Muscle of arm (tissue), 14 donors: ENCODE measurements at places on chromosomes 3 and 15. TPM values are rescaled to one million over a fixed set of nuclear protein-coding genes. Genes with fewer than 3 reads are reported as not detected.

DNA sequence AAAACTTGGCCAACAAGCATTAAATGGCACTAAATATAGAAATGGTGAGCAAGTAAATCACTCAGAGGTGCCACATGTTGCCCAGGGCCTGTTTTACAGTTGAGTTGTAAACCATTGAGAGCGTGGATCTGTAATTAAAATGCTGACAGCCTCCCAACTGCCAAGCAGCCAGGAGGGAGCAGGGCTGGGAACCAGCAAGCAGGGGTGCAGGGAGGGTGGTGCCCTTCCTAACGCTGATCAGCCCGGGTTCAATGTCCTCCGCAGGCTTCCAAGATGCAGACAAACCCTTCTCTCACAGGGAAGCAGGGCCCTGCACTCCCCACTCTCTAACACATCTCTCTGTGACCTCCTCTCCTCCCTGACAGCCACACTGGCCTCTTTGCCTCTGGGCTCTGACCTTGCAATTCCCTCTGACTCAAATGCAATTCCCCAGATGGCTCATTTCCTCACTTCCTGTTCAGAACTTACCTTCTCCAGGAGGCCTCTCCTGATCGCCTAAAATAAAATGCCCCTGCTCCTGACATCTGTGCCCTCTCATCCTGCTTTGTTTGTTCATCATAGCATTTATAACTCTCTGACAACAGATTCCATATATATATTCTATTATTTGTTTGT lies 40.0 kb downstream of the WNT7A start:
- DNase-seq = no peak

Gene ALG3
- polyA plus RNA-seq = 22.4 TPM

- DNase-seq = peak; percentile 64
Observed at GRCh38 chr3:127074900-127075360, 92.0 kb downstream of the PLXNA1 start.

DNA sequence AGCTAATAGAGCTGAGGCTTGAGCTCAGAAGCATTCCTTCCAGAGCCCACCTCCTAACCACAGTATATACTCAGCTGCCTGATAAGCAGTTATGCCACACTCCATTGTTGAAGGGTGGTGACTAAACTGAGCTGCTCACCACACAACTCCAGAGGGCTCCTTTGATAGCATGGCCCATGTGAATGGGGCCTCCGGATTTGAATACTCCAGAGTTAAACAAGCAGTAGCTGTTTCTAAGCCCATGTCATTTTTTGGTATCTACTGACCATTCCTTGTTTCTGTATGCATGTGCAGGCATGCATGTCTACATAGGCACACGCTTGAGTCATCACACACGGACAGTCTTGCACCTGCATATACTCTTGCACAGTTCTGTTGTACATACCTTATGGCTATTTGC lies 28.9 kb downstream of the IGSF10 start:
- no peak for DNase-seq

GRCh38 chr3:62503516-62503915 lies 130.2 kb upstream of the FEZF2 start:
- no peak for DNase-seq

GRCh38 chr3:39671600-39671999 lies 137.8 kb upstream of the MYRIP start:
- no peak for DNase-seq

DNA sequence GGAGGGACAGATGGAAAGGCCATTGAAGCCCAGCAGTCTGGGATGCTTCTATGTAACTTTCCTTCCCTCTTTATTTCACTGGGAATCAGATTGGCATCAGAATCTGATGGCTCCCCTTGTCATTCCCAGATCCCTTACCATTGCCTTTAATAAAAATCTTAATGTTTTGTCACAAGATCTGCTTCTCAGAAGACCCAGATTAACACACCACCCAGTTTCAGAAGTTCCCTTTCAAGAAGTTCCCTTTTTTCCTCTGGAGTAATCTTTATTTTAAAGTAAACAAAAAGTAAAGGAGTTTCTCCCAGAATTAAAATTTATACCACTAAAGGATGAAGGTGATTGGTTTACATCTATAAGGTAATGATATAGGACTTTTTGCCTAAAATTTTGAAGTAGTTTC lies 76.4 kb downstream of the UBR1 start:
- DNase-seq = no peak

- no peak for DNase-seq
Observed at GRCh38 chr15:68220967-68221366, 8.6 kb downstream of the CLN6 start.

Gene OXTR
- not detected for polyA plus RNA-seq

Gene TMEM158
- 1.9 TPM for polyA plus RNA-seq

GRCh38 chr3:48855681-48856447 lies 8.2 kb upstream of the PRKAR2A start:
- no peak for DNase-seq

- DNase-seq = peak; percentile 30
Observed at GRCh38 chr3:186931532-186932280, 1.4 kb downstream of the ST6GAL1 start.

GRCh38 chr3:195401943-195402342 lies 40.9 kb downstream of the ACAP2 start:
- no peak for DNase-seq

DNA sequence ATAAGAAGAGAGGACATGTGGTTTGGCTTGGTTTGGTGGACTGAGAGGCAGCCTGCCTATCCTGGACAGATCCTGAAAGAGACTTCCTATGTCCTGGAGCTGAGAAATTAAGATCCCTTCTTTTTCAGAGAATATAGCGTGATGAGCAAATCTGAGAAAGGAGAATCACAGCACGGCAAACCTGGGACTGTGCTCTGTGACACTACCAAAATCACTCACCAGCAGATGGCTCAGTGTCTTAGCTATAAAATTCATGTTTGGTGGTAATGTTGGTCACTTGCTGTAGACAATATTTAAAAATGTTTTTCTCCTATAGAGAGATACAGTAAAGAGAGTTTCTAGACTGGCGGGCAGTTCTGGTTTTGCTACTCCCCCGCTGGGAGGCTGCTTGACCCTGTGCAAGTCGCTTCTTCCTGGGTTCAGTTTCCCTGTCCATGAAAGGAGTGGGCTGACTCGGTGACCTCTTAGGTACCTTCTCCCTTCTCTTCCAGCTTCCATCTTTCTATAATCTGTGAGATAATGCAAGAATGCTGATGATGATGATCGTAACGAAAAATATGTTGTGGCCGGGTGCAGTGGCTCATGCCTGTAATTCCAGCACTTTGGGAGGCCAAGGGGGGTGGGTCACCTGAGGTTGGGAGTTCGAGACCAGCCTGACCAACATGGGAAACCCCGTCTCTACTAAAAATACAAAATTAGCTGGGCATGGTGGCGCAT lies 7.6 kb upstream of the HES1 start:
- no peak for DNase-seq

DNA sequence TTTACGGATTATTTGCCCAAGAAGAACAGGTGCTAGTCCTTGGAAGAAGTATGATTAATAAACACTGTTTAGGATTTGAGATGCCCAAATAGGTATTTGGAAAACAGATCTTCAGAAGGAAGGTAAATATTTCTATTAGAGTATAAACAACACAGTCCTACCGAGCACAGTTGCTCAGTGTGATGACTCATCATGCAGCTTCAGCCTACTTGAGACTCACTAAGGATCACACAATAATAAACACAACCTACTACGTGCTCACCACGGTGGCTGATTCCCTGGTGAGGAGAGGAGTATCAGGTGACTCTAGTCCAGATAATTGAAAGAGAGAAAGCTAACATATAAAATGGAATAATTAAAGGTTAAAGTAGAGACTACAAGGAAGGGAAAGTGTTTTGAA lies 72.0 kb downstream of the PDZRN3 start:
- no peak for DNase-seq

Gene GHRL
- 1.5 TPM for polyA plus RNA-seq

DNA sequence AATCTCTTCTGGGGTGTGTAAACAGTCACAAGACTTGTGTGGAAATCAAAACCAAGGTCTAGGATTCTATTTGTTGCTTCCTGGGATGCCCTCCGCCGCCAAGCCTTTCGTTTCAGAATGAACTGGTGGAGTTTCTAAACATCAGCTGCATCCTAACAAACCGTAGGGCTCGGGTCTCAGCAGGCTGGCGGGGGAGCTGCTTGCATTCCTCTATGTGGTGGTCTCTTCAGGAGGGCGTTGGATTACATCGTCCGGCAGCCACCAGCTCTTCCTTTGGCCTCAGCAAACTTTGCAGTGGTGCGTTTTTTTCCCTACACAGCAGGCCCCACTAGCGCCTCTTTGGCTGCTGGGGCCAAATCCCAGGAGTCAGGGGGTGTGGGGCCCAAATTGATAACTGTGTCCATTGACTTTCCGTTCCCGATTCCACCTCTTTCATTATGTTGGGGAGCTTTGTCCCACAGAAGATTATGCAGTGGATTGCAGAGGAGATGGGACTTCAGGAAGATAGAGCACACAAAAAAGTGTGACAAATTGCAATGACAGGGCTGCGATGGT lies 390.0 kb upstream of the NR2F2 start:
- DNase-seq = no peak

DNA sequence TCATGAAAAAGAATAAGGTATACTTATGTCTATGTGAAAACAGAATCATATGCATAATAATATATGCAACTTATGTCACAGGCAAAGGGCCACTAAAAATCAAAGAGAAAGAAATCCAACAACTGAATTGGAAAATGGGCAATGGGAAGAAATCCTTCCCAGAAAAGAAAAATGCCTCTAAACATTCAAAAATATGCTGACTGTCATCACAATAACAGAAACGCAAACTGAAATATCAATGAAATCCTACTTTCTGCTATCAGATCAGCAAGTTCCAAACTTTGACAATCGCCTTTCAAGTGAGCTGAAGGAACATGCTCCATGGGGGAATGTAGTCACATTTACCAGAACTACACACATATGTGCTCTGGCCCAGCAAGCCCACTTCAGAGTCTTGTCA lies 99.4 kb upstream of the KLF13 start:
- DNase-seq = no peak

Gene CCR1
- polyA plus RNA-seq = 3.7 TPM

Gene STXBP5L
- polyA plus RNA-seq = not detected

- DNase-seq = no peak
Observed at GRCh38 chr15:26661107-26661506, 111.8 kb downstream of the GABRB3 start.
